ENCODE measurements at places on chromosomes 5 and 9.

- DNase-seq: no peak
Measured at GRCh38 chr5:145869753-145870152, 3.1 kb downstream of the GRXCR2 start.

DNA sequence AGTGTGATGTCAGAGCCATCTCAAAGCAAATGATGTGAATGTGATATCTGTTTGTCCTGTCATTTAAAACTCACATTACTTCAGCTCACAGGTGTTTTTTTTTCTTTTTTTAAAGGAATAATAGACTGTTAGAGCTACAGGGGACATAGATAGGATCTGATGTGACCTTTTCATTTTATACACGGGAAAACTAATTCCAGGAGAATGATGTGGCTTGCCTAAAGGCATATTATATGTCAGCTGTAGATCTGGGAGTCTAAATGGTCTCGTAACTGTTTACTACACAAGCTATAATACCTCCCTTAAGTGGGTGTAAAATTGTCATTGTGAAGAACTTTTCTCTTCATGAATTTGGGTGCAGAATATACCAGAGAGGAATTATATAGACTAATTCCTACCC lies 2.0 kb downstream of the NMUR2 start:
- no peak for DNase-seq

- no peak for DNase-seq
Measured at GRCh38 chr9:100584951-100585350, 7.1 kb downstream of the CAVIN4 start.

GRCh38 chr9:82011133-82011532 lies 22.6 kb downstream of the SPATA31D1 start:
- DNase-seq: no peak

DNA sequence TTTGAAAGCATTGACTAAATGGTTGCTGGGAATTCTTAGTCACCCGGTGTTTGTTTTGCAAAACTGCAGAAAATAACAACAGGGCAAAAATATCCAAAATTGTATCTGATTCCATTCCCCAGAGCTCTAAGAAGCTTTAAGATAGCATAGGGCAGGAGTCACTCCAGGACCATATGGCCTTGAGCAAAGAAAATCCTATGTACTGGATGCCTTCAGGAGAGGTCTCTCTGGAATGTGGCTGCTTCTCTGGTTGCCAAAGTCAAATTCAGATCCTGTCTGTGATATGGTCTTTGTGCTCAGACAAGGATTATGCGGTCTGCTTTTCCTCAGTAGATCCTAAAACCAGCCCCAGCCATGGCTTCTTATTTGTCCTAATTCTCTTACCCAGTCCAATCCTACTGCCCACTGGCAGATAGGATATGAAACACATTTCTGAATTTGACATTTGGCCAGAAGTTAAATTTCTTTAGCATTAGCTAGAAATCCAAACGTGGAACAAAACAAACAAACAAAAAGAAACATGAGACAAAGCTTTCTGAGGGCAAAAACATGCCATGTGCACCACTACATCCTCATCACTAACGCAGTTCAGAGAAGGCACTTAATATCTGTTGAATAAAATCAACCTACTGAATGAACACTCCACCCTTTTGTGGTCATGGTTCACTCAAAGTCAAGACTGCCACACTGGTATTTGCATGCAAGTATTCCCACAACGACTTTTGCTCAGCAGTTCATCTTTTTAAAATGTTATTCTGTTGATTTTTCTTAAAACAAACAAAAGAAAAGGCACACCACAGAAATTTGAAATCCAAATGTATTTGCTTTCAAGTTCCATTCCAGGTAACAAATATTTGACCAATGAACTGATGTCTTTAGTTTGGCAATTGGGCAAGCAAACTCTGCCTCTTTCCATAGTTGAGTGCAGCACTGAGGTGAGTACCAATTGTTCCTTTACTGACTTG lies 165.7 kb downstream of the TRPM6 start:
- DNase-seq: no peak

- DNase-seq: no peak
Measured at GRCh38 chr5:135005076-135005475, 29.0 kb downstream of the PITX1 start.

- no peak for DNase-seq
Measured at GRCh38 chr5:71932655-71933338, 174.5 kb upstream of the MAP1B start.

DNA sequence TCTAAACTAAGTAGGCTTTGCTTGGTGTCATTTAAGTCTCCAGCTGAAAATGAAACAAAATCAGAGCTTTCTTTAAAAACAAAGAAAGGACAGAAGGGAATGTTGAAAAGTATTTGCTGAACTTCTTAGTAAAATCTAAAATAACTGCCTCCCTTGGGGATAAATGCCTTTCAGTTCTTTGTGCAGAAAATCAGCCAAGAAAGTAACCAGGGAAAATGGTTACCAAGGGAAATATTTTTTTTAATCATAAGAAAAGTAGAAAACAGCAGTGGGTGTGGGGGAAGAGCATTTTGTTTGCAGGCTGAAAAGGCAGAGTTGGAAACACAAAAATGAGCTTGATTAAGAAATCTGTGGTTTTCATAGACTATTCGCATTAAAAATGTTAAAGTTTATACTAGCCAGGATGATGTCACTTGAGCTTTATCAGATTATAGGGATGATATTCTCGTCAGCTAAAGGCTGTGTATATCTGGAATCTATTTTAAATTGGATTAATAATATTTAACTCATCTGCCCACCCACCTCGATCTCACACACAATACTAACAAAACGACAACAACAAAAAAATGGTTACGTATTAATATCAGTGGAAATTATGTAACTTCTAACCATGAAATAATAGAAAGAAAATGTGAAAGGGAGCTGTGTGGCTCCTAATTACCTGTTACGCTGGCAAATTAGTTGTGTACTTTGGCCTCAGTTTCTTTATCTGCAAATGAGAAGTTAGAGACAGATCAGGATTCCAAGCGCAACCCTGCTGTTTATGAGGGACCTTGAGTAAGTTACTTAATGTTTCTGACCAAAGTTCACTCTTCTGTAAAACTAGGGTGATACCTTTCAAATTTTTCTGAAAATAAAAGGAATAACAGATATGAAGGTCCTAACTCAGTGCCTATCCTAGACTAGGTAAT lies at the start of gene ECM2:
TSS of gene ECM2 (minus strand) at position 51 of the 911 bp plus-strand sequence. CDS start 13,124 bp downstream, outside the sequence.
- no peak for DNase-seq

GRCh38 chr5:149006426-149006825 lies 56.4 kb downstream of the SH3TC2 start:
- DNase-seq: no peak

Measured in stimulated activated CD4-positive, alpha-beta T cell treated with anti-CD3 and anti-CD28 coated beads, Interleukin-2, amount 100 ng/mL, for 48 hours (primary cell).